ENCODE measurements at places on chromosomes 3 and 15.

DNA sequence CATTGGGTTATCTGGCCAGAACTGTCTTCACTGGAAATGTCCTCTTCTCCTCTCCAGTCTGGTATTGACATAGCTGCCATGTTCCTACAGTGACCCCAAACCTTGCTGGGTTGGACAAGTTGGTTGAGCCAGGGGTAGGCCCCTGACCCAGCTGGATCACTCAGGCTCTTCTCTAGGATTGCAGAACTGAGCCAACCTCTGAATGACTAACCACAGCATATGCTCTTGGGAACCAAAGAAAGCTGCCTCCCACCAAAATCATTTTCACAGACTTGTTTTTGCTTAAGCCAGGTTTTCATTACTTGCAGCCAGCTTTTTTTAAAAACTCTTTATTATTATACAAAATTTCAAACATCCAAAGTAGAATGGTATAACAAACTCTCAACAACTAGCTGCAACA, 41.4 kb downstream of the FSIP1 start:
- no peak for DNase-seq

DNA sequence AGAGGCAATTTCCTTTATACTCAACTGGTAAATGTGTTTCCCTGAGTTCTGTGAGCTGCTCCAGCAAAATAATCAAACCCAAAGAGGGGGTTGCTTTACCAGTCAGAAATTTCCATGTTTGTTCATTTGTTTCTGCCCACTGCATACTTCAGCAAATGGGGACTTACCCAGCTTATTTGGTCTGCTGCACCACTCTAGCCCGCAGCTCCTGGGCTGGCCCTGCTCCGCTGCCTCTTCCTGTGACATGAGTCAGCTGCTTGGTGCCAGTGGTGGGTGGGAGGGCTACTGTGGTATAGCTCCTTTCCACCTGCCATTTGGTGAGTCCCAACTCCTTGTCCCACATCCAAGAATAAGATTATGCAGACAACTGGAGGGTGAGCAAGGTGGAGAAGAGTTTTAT, 644.2 kb downstream of the MCTP2 start:
- no peak for DNase-seq

- DNase-seq: no peak
Observed at GRCh38 chr3:168782193-168782592, 686.5 kb upstream of the GOLIM4 start.

DNA sequence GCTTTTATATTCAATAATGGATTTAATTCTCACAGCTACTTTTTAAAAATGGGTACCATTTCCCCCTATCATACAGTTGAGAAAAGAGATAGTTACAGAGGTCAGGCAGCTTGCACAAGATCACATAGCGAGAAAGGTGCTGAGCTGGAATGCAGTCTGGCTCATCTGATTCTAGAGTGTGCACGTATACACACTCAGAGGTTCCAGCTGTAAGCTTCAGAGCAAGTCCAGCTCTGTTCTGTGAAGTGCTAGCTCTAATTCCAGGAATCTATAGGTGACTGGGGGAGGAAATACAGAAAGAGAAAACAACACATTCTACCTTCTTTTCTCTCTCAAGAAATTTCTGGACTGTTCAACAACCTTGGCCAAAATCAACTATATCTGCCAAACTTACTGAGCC, 318.7 kb downstream of the FOXP1 start:
- DNase-seq: no peak

DNA sequence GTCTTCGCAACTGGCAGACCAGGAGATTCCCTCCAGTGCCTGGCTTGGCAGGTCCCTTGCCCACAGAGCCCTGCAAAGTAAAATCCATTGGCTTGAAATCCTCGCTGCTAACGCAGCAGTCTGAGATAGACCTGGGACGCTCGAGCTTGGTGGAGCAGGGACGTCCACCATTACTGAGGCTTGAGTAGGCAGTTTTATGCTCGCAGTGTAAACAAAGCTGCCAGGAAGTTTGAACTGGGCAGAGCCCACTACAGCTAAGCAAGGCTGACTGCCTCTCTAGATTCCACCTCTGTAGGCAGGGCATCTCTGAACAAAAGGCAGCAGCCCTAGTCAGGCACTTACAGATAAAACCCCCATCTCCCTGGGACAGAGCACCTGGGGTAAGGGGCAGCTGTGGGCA, 205.0 kb upstream of the MME start:
- DNase-seq: no peak
